Right kidney (tissue), 9 donors: ENCODE measurements at places on chromosomes 2 and 18.

- DNase-seq = no peak
Measured at GRCh38 chr2:118942031-118942430, at the start of gene MARCO. MARCO (plus strand) TSS chr2:118942194; CDS start chr2:118942301, 107 bp downstream.

DNA sequence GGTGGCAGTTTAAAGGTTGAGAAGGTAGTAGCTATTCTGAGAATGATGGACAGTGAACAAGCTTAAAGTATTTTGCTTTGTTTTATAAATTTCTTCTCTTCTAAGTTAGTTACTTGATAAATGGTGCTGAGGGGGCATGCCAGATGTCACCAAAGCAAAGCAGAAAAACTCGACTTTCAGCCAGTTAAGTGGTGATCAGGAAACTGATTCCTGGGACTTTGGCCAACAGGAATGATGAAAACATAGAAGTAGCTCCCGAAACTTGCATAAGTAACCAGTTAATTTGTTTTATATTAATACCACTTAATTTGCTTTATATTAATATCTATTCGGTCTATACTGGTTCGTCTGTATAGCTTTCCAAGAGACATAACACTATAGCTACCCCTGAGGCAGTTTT lies 82.6 kb downstream of the FANCL start:
- DNase-seq = no peak

DNA sequence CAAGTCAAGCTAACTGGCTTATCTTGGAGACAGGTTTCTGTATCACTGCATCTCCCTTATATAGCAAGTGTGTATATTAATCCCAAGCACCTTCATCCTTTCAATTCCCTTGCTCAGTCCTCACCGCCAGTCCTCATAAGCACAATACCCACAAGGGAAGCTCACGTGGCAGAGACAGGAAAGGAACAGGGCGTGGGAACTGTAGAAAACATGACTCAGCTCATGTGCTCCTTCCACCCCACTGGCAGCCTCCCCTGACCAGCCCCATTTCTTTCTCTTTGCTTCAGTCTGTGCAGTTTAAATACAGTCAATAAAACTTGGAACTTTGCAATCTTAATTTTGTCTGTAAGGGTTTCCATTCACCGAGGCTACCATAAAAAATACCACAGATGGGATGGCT lies 36.5 kb upstream of the CDH19 start:
- no peak for DNase-seq

DNA sequence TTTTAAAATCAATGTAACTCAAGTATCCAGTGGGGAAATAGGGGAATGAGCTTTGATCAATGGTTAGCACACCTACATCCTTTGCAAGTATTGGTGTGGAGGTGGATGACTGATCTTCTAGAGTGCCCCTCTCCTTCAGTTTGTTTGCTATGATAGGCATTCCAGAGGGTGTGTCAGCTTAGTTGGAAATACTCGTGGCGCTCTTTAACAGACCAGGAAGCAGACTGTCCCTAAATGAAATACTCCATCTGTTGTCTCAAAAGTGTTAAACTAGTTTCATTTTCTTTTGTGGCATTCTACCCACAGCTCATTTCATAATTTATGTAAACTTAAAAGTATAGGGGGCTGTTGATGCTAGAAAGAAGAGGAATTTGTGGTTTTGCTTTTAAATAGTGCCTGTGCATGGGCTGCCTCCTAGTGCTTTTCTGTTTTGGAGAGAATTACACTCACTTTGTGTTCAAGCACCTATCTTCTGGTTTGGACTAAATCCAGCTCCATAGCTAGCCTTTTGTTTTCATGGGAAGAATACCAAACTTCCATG lies 66.2 kb downstream of the STAT1 start:
- DNase-seq = peak; percentile 42

- DNase-seq = no peak
Measured at GRCh38 chr2:158998551-158999248, 30.3 kb downstream of the TANC1 start.
